ENCODE measurements at places on chromosomes 2 and 18.

GRCh38 chr2:51304311-51304710 is 272.4 kb upstream of the NRXN1 start:
- DNase-seq: no peak

DNA sequence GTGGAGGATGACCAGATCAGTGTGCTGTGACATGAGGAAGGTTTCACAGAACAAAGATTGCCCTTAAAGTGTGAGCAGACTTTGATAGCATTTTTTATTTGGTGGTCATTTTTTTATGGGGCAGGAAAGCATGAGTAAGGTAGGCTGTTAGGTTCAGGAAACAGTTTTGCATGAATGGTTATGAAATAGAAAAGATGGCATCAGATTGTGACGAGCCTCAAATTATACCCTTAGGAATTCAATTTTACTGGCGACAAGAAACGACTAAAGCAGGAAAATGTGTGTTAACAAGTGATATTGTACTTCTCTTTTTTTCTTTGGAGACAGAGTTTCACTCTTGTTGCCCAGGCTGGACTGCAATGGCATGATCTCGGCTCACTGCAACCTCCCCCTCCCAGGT is 44.7 kb downstream of the PIK3C3 start:
- DNase-seq: no peak

DNA sequence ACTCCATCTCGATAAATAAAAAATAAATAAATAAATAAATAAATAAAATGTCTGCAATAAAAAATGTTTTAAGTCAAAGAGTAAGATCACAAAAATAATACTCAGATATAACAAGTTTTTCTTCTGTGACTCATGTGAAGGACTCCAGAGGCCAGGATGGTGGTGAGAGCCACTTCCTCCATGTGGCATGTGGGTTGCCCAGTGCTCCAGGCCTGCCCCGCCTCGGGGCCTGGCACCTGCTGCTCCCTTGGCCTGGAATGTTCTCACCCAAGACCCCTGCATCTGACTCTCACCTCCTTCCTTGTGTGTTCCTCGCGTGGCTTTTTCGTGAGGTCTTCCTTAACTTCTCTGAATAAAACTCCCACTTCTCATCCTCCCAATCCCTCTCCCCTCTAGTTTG is 77.4 kb upstream of the LDLRAD4 start:
- DNase-seq: no peak

GRCh38 chr2:42105330-42106256 is 57.8 kb downstream of the PKDCC start:
- DNase-seq: no peak

DNA sequence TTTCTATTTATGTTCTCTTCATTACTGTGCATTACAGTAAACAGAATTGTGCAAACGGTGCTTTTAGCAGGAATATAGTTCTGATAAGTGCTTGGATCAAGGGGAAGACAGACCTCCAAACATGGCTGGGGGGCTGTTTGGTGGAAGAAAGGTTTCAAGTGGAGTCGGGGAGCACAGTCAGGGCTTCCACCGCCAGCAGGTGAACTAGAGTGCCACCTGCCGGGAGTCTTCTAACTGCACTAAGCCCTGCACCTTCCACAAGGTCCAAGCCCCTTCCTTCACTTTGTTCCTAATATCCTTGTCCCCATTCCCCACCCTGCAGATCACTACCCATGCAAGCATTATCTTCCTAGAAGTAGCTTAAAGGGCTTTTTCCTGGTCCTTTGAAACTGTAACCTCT is 11.1 kb downstream of the ONECUT2 start:
- no peak for DNase-seq

DNA sequence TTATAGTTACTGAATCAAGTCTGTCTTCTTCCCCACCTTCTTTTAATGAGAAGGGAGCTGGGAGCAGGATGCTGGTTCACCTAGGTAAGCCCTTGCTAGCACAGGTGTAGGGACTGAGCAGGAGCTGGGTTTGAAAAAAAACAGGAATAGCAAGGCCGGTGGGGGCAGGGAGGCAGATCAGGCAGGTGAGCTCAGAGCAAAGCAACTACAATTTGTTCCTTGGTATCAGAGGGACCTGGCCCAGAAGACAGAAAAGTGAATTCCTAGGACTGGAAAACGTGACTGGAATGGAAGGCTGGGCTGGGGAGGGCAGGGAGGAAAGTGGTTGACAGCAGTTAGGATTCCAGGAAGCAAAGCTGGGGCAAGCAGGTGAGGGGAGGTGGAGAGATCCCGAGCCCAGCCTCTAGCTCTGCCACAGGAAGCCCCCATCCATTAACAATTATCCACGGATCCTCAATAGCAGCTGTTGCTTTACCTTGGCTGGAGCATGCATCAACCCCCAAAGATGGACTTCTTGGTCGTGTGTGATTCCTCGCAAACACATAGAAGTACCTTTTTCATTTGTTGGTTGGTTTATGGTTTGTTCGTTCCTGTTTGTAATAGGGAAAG is 118.4 kb downstream of the LNPK start:
- DNase-seq: no peak

GRCh38 chr2:113132414-113133021 is 5.1 kb downstream of the IL1RN start:
- no peak for DNase-seq

- no peak for DNase-seq
Observed at GRCh38 chr2:96819128-96819875, 3.2 kb downstream of the CNNM3 start.

- DNase-seq: no peak
Observed at GRCh38 chr2:216732334-216732733, 37.0 kb upstream of the IGFBP5 start.

GRCh38 chr2:9948721-9949120 is 2.8 kb upstream of the GRHL1 start:
- no peak for DNase-seq

GRCh38 chr2:86053166-86053565 is 52.5 kb downstream of the POLR1A start:
- no peak for DNase-seq

DNA sequence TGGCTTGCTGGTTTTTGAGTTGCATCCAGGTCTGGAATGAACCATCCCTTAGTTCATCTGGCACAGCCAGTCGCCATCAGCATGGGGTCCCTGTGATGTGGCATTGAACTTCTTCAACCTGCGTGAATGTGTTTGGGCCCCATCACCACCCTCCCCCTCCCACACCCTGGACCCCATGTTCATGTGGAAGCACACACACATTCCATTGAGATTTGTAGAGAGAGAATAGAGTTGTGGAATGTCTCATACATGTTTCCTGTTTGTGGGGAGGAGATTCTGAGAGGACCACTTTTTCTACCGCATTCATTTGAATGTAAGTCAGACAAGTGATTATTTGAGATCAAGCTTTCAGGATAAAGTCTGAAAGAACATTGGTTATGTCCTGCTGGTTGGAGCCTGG is 117.6 kb upstream of the EML6 start:
- DNase-seq: no peak

GRCh38 chr18:10877987-10878386 is 271.4 kb downstream of the PIEZO2 start:
- DNase-seq: no peak

DNA sequence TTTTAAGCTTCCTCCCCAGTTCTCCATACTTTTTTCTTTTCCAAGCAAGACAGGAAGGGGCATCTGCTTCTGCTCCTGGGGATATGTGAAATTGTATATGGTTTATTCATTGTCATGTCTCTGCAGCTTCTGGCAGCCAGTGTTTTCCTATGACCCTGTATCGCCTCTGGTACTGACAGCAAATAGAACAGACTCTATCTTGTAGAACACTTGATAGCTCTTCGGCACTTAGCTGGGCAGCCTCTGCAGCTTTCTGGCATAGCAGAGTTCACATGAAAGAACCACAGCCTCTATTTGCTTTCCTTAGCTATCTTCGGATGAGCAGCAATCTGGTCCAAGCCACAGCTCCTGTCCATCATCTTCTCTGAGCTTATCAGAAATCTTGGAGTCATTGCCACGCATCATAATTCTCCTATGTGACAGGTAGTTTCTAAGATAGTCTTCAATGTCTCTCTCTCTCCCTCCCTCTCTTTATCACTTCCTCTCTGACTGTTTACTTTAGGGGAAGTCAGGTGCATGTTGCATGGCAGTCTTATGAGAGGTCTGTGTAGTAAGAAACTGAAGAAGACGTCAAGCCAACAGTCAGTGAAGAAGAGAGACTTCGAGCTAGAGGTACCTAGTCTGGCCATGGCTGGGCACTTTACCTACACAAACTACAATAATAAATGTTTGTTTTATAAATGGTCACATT is 627.7 kb upstream of the CDH2 start:
- DNase-seq: no peak

- DNase-seq: no peak
Observed at GRCh38 chr18:50232419-50232818, 33.9 kb downstream of the CFAP53 start.

GRCh38 chr2:227865291-227865690 is 6.1 kb upstream of the DAW1 start:
- no peak for DNase-seq

GRCh38 chr2:106664669-106665068 is 177.5 kb downstream of the CD8B2 start:
- DNase-seq: no peak

DNA sequence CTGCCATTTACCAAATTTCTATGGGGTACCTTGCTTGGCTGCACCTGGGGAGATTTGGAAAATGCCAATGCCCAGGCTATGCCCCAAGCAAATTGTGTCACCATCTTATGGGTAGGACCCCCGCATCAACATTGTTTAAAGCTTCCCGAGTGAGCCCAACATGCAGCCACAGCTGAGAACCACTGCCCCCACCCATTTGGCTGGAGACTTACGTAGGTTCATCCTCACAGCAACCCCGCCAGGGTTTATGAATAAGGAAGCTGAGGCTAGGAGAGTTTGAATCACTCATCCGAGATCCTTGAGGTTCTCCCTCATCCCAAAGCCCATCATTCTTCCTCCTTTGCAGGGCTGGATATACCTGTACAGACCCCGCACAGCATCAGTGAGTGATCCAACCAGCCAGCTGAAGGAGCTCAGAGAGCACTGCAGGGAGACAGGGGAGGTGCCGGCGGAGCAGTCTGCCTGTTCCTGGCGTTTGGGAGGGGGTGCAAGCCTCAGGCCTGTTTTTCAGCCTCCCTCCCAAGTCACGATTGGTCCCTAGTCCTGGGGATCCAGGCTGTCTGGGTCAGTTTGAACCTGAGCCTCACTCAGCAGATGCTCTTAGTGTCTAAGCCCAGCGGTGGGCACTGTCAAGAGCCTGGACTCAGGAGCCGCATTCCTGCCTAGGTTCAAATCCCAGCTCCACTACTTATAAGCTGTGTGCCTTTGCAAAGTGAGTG is 164.9 kb downstream of the SMAD7 start:
- DNase-seq: no peak

- DNase-seq: no peak
Observed at GRCh38 chr18:79945118-79946042, 6.1 kb downstream of the SLC66A2 start.

DNA sequence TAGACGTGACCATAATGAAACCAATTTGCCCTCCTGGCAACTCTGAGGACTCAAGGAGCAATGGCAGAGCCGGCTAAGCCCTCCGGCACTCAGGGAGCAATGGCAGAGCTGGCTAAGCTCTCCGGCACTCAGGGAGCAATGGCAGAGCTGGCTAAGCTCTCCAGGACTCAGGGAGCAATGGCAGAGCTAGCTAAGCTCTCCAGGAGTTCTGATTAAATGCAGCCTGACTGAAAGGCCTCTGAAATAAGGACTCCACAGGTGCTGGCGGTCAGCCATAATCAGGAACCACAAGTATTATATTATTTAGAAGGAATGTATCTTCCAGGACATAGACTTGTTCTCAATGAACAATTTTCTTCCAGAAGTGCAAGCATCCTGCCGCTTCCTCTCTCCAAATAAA is 65.2 kb downstream of the C2orf76 start:
- no peak for DNase-seq

DNA sequence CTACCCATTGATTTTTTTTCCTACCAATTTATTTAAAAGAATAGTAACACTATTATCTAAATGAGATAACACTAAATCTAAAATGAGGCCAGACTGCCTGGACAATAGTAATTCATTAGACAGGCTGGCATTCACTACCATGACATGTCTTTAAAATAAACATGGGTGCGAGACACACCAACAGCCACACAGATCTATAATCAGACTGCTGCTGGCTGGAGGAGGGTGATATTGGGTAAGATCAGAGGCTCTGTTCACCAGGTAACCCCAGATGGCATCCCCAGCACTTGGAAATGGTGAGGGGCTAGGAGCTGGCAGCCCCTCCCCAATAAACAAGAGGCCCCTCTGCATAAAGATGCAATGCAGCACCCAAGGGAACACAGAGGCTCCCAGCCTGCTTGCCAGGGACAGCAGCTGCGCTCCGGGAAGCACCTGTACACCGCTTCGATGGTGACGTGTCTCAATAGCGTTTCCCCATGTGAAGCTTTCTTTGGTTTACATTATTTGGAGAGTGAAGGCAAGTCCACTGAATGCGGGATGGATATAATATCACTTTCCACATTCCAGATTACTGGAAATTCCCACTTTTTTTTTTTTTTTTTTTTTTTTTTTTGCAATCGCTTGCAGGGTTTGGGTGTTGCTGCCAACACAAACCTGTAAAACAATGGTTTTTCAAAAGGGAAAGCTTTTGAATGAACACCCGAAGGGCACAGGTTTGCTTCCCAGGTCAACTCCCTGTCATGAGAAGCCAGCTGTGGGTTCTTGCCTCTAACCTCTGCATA is 159.0 kb downstream of the ZNF516 start:
- no peak for DNase-seq

DNA sequence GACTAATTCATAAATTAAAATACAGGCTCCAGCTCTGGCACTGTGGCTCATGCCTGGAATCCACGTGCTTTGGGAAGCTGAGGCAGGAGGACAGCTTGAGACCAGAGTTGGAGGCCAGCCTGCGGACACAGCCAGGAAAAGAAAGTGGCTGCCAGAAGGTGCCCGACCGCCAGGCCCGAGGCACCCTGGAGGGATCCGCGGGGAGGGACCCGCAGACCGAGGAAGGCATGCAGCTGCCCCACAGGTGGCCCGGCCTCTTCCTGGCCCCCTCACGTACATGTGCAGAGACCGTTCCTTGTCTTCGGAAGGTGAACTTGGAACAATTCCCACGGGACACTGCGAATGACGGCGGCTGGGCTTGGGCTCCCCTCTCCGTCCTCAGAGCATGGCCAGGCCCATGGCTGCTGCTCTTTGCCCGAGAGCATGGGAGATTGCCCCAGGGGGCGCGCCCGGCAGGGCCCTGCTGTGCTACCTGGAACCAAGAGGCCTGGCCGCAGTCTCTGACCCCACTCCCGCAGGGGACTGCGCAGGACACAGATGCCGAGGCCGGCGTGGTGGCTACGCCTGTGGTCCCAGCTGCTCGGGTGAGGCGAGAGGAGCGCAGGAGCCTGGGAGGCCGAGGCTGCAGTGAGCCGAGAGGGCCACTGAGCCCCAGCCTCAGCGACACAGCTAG is 55.6 kb upstream of the IMP4 start:
- no peak for DNase-seq

DNA sequence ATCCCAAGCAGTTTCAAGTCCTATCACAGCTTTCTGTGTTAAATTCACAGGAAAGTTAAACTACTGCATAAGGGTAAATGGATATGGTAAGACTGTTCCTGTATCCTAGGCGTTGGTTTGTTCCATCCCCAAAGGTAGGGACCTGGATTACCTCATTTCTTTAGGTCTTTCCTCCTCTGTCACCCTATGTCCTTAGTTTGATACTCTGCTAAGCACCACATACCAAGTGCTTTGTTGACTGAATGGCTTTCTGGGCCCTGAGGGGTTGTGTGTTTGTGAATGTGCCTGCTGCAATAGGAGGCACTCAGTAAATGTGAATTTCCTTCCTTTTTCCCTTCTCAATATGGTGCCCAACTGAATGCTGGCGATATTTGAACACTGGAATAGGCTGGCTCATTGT is 7.8 kb downstream of the NOSTRIN start:
- no peak for DNase-seq

GRCh38 chr18:50695431-50696176 is 124.2 kb downstream of the MRO start:
- no peak for DNase-seq
